ENCODE measurements at places on chromosomes 16 and 17. TPM values are rescaled to one million over a fixed set of nuclear protein-coding genes. Genes with fewer than 3 reads are reported as not detected.

The MMP28 gene
- total RNA-seq, result 1.6 TPM

The CDRT4 gene
- total RNA-seq, result 2.8 TPM

DNA sequence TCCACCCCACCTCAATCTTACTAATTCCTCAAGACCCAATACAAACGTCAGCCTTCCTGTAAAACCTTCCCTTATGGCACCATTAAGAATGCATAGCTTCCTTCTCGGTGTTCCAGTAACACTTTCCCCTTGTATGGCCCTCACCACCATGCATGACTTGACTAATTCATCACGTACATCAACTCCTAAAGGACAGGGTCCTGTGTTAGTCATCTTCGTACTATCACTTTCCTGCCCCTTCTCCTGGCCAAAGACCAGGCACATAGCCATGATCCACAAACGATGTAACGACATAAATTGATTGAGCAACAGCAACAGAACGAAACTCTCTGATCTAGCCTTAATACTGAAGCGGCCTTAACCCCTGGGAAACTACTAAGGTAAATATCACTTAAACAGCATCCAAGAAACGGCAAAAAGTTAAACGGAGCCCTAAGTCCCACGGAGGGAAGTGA, 612 bp downstream of the PSMD12 start:
- no peak for DNase-seq

- DNase-seq, result no peak
These were observed 253.8 kb upstream of the CDH11 start for GRCh38 chr16:65375651-65376050.

GRCh38 chr17:67520252-67520906, 143.3 kb downstream of the PITPNC1 start:
- no peak for DNase-seq

DNA sequence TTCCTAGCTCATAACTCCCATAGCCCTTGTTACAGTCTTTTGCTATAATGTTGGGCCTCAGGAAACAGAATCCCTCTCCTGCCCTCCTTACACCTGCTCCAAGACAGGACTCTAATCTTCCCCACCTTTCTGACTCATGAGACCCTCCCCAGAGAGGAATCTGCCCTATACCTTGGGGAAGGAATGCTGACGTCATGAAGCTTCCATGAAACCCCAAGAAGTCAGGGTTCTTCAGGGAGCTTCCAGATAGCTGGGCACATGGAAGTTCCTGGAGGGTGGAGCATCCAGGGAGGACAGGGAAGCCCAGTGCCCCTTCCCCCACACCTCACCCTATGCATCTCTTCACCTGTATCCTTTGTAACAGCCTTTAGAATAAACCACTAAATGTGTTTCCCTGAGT, 285.7 kb downstream of the SOX9 start:
- DNase-seq, result no peak

Data from Panc1 (cell line).